ENCODE measurements at places on chromosomes 1 and 21.

DNA sequence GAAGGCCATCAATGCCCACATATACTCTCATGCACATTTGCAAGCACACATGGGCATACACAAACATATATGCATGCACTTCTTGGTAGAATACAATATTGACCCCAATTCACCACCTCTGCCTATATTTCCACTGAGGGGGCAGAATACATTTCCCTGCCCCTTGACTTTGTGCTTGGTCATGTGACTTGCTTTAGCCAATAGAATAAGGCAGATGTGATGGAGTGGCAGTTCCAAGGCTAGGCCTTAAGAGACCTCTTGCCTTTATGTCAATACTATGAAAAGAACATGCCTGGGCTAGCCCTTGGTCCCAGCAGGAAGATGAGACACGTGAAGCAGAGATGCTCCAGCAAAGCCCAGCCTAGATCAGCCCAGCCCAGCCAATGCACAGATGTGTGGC is 66.0 kb upstream of the GRIK3 start:
- DNase-seq = no peak

- DNase-seq = no peak
These were observed 85.2 kb downstream of the SDCCAG8 start for GRCh38 chr1:243341074-243341473.

DNA sequence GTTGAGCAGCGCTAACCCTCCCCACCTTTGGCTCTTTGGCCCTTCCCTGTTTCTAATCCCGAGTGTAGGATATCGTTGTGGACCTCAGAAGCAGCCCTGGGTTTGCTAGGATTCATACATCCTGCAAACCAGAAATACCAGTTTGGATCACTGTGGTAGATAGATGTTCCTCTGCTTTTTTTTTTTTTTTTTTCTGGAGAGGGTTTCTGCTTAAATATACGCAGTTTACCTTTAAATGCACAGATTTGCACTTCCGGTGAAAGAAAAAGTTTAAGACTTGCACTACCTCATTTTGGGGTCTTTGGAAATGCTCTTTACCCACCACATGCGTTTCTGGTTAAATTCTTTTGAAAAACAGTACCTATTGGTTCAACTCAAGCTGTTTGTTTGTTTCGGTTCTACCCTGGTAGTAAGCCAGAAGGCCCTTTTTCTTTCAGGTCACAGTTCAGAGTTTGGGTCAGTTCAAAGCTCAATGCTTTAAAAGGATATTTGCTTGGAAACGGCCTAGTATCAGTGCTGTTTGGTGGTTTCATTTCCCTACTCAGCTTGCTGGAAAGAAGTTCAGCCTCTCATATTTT is 908 bp downstream of the DDI2 start:
- DNase-seq = no peak

DNA sequence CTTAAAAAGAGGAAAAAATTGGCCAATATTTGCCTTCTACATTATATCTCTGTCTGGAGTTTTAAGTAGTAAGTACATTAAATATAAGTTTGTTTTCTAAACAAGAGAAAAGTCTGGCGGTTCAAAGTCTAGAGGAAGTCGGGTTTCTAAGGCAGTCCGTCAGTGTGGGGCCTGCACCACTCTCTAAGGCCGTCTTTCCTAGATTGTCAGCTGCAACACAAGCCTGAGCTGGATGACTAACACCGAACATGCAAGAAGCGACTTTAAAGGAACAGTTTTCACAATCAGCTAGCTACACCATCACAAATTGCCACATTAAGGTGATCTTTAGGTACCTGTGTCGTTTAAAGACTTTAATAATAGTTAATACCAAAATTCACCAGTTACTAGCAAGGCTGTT is 19.6 kb downstream of the CCSAP start:
- no peak for DNase-seq

GRCh38 chr1:47187926-47188250 is 1.9 kb downstream of the PDZK1IP1 start:
- no peak for DNase-seq

DNA sequence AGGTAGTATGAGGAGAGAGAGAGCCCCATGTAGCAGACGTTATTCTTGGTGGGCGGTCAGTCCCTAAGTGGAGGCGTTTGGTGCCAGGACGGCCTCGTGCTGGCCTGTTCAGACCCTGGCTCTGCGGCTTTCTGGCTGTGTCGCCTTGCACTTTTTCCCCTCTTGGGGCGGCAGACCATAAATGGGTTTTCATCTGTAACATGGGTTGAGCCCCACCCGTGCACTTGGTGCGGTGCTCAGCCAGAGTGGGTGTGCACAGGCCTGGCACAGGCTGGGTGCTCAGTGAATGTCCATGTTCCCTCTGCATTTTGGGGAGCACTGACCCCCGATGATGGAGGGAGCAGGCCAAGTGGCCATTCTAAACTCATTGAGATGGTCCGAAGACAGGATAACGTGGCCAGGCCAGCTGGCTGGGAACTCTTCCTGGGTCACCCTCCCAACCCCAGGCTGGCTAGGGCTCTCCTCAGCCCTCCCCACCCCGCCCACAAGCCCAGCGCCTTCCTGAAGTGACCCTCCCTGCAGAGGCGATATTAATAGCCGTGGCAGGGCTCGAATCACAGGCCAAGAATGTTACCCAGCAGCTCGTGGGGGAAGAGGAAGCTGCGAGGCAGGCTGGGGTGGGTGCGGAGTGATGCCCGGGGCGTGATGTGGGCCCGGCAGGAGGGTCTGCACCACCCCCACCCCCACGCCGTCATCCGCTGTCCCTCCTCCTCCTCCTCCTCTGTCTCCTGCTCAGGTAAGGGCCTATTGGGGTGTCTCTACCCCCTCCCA is 78.5 kb downstream of the ARHGEF10L start:
- DNase-seq = no peak

- DNase-seq = no peak
These were observed 54.3 kb upstream of the DIPK1A start for GRCh38 chr1:93015590-93015989.

DNA sequence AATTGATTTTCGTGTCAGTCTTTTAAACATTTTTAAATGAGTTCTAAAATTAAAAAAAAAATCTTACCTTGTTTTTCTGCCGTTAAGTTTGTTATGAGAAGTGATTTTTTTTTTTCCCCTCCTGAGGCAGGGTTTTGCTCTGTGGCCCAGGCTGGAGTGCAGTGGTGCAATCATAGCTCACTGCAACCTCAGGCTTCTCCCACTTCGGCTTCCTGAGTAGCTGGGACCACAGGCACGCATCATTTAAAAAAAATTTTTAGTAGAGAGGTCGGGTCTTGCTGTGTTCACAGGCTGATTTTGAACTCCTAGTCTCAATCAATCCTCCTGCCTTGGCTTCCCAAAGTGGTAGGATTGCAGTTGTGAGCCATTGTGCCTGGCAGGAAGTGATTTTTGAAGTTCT is 41.1 kb downstream of the MTR start:
- DNase-seq = no peak

DNA sequence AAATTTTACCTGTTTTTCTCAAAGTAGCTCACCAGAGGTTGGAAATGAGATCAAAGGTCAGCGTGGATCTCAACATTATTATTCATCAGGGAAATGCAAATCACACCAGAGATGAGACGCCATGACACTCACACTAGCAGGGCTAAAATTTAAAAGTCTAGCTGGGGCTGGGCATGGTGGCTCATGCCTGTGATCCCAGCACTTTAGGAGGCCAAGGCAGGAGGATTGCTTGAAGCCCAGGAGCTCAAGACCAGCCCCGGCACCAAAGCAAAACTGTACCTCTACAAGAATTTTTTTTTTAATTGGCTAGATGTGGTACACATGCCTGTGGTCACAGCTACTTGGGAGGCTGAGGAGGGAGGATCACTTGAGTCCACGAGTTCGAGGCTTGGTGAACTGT is 41.4 kb upstream of the PCBP3 start:
- DNase-seq = no peak

GRCh38 chr1:29569971-29570634 is 333.8 kb downstream of the PTPRU start:
- no peak for DNase-seq

DNA sequence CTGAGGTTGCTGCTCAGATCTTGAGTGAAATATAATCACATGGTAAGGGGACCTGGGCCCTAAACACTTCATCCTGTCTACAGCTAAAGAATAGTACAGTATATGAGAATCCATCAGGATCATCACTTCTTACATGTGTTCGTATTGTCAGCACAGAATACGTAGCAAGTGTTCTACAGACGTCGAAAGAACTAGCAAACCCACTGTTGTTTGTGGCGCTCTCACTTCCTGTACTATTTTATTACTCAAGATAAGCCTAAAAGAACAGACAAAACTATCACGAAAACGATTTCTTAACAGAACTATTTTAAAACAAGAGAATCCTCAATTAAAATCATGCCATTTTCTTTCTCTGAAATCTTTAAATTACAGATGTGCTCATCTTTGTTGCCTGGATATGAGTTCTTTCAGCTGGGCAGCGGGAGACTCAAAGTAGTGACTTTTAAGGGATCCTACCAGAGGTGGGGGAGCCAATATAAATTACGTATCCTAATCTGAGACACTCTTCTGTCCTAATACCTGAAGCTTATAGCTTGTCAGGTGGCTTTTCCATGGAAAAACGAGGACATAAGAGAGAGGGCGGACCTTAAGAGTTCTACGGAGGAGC is 724 bp downstream of the ST7L start:
- DNase-seq = no peak

DNA sequence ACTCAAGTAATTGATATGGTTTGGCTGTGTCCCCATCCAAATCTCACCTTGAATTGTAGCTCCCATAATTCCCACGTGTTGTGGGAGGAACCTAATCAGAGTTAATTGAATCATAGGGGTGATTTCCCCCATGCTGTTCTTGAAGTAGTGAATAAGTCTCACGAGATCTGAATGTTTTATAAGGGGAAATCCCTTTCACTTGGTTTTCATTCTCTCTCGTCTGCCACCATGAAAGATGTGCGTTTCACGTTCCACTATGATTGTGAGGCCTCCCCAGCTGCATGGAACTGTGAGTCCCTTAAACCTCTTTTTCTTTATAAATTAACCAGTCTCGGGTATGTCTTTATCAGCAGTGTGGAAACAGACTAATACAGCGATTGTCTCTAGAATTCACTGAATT is 135.4 kb downstream of the BACH1 start:
- DNase-seq = no peak

GRCh38 chr1:40951943-40952743 is 27.4 kb upstream of the CTPS1 start:
- peak; percentile 82 for DNase-seq

GRCh38 chr21:44858291-44858690 is 15.2 kb downstream of the PTTG1IP start:
- no peak for DNase-seq

GRCh38 chr1:202165942-202166843 is 5.8 kb upstream of the PTPN7 start:
- no peak for DNase-seq
